B cell (primary cell): ENCODE measurements at places on chromosomes 13 and 19.

GRCh38 chr13:73820688-73821087 lies 313.5 kb downstream of the KLF12 start:
- H3K36me3 ChIP-seq, result no peaks in the 10 kb centered on the region
- H3K4me1 ChIP-seq, result peaks cover 13% of the 10 kb centered on the region
- H3K27me3 ChIP-seq, result no peaks in the 10 kb centered on the region

- H3K36me3 ChIP-seq, result no peaks in the 10 kb centered on the region
- DNase-seq, result no peak
- H3K4me1 ChIP-seq, result no peaks in the 10 kb centered on the region
- H3K27ac ChIP-seq, result no peak overlapping the region
Measured at GRCh38 chr13:98201984-98202383, 24.9 kb upstream of the RNF113B start.

- no peak overlapping the region for H3K27ac ChIP-seq
- H3K4me1 ChIP-seq, result no peaks in the 10 kb centered on the region
Measured at GRCh38 chr13:29529754-29530153, 65.7 kb downstream of the SLC7A1 start.

DNA sequence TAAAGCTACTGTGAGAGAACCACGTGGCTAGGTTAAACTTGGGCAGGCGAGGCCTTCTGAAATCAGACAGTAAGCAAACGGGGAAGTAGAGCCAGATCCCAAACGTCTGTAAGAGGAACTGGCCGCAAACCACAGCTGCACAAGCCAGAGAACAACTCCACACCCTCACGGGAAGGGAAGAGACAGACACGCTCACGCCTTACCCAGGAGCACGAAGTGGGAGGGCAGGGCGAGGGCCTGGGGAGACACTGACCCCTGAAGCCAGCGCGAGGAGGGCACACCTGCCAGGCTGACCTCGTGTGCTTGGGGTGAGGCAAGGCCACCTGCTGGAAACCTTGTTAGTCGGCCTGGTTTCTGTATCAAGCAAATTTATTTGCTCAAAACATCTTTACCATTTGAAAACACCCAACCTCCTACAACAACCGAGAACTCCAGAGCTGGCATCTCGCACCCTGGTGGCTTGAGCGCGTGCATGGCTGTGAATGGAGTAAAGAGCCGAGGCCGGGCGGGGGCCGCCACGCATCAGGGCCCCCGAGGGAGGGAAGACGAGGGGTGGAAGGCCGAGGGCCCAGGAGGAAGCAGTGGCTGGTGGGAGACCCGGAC lies 7.3 kb downstream of the POLR2E start:
- H3K4me3 ChIP-seq, result peak overlapping the region; percentile 1
- peak overlapping the region; percentile 29 for H3K27ac ChIP-seq
- DNase-seq, result peak; percentile 86
- H3K36me3 ChIP-seq, result no peaks in the 10 kb centered on the region

GRCh38 chr13:64276232-64276631 lies 2860.6 kb upstream of the PCDH20 start:
- no peaks in the 10 kb centered on the region for H3K27me3 ChIP-seq
- H3K27ac ChIP-seq, result no peak overlapping the region
- no peak for DNase-seq

- H3K4me3 ChIP-seq, result no peak overlapping the region
- no peak for DNase-seq
- no peaks in the 10 kb centered on the region for H3K36me3 ChIP-seq
- no peaks in the 10 kb centered on the region for H3K4me1 ChIP-seq
Measured at GRCh38 chr13:91776611-91777193, 378.3 kb downstream of the GPC5 start.

- H3K4me3 ChIP-seq, result no peak overlapping the region
- no peaks in the 10 kb centered on the region for H3K4me1 ChIP-seq
- no peak for DNase-seq
- H3K27ac ChIP-seq, result no peak overlapping the region
Measured at GRCh38 chr13:103625194-103625593, 559.0 kb upstream of the SLC10A2 start.

- H3K27me3 ChIP-seq, result no peaks in the 10 kb centered on the region
- no peak for DNase-seq
- H3K4me1 ChIP-seq, result no peaks in the 10 kb centered on the region
- H3K36me3 ChIP-seq, result no peaks in the 10 kb centered on the region
- no peak overlapping the region for H3K27ac ChIP-seq
Measured at GRCh38 chr19:44280916-44281315, 21.2 kb downstream of the ZNF233 start.

DNA sequence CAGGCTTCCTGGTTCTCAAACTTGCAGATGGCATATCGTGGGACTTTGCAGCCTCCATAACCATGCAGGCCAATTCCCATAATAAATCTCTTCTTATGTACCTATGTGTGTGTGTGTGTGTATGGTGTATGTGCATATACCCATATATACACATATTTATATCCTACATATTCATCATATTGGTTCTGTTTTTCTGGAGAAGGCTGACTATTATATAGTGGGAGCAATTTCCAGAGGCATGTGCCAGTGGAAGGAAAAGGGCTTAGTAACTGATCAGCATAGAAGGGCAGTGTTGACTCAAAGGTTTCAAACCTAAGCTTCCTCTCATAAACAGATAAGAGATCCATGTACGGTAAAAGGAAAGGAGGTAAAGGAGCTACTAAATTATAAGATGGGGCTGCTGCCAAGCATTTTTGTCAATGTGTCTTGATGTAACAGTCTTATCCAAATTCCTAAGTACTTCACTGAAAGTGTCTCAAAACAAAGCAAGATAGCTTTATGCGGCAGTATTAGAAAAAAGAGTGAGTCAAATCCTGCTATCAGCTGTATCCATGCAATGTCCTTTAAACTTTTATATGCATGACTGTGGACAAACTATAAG lies 432.1 kb downstream of the TBC1D4 start:
- H3K27ac ChIP-seq, result no peak overlapping the region
- H3K27me3 ChIP-seq, result no peaks in the 10 kb centered on the region
- no peak overlapping the region for H3K4me3 ChIP-seq
- no peak for DNase-seq
- H3K36me3 ChIP-seq, result no peaks in the 10 kb centered on the region

DNA sequence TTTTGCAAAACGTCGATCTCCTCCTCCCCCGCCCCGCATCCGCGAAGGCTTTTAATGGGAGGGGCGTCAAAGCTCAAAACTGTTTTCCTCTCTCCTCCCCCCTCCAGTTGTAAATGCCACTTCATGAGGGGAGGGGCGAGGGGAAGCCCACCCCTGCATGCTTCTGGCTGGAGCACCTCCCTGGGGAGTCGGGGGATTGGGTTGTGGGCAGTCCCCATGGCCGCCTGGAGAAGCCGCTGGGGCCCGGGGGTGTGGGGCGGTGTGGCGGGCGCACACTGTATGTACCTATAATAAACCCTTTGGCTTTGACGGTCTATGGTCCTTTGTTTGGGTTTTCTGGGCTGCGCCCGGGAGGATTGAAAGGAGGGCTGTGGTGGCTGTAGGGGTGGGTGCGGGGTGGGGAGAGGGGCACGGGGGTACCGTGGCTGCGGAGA lies 505 bp upstream of the SHKBP1 start:
- H3K27me3 ChIP-seq, result no peaks in the 10 kb centered on the region
- H3K36me3 ChIP-seq, result peaks cover 2% of the 10 kb centered on the region
- peak overlapping the region; percentile 88 for H3K4me3 ChIP-seq
- H3K4me1 ChIP-seq, result peaks cover 19% of the 10 kb centered on the region

DNA sequence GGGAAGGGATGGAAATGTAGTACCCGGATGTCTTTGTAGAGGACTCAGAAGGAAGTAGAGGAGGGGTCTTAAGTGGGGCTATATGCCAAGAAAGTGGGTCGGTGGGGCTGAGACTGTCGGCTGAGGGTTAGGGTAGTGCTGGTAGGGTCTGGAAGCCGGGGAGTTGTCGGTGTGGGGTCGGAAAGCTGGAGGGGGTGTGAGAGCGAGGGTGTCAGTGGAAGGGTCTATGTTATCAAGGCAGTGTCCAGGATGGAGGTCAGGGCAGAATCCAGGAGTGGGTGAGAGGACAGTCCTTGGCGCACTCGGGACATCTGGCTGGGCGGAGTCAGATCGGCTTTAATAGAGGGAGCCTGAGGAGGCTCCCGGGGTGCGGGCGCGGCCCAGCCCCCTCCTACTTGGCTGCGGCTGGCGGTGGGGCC lies 1.7 kb downstream of the HSPB6 start:
- H3K4me1 ChIP-seq, result peaks cover 35% of the 10 kb centered on the region
- no peak for DNase-seq
- H3K27me3 ChIP-seq, result peaks cover 19% of the 10 kb centered on the region
- H3K36me3 ChIP-seq, result peaks cover 20% of the 10 kb centered on the region
- no peak overlapping the region for H3K4me3 ChIP-seq
- no peak overlapping the region for H3K27ac ChIP-seq

DNA sequence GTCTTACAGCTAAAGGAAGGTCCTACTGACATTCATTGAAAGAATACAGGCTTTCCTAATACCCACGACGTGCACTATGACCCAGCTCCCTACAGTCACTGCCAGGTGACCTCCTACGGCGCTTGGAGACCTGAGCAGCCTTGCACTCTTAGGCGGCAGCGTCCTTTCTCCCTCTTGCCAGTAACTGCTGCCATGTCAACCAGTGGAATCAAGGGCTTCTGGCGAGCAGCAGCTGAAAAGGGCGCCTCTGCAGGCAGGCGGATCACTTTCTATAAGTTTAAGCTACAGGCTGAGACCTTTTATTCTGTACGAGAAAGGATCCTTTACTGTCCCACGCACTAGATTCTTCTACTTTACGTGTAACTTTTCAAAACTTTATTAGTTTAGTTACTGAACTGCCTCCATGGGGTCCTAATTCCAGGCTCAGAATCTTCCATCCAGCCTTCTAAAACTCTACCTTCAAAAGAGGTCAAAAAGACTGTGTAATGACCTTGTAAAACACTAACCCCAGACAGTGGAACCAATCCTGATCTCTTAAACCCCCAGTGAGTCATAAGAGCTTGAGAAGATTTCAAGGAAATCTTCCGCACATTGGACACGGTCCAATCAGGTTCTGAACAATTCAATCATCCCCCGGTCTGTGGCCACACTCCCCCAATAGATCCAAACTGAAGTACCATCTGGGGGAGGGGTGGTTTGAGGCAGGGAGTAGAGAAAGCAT lies 1.9 kb downstream of the KCTD12 start:
- DNase-seq, result peak; percentile 26
- H3K27me3 ChIP-seq, result no peaks in the 10 kb centered on the region
- H3K27ac ChIP-seq, result no peak overlapping the region
- no peaks in the 10 kb centered on the region for H3K36me3 ChIP-seq

- H3K4me3 ChIP-seq, result no peak overlapping the region
- H3K27ac ChIP-seq, result no peak overlapping the region
Measured at GRCh38 chr19:8501516-8501915, 924 bp downstream of the PRAM1 start.

GRCh38 chr13:37173214-37173613 lies 67.8 kb upstream of the CSNK1A1L start:
- H3K27me3 ChIP-seq, result no peaks in the 10 kb centered on the region
- no peak for DNase-seq
- no peak overlapping the region for H3K27ac ChIP-seq
- H3K4me1 ChIP-seq, result no peaks in the 10 kb centered on the region

GRCh38 chr19:21604951-21605476 lies 99.6 kb downstream of the ZNF429 start:
- peak overlapping the region; percentile 75 for H3K27ac ChIP-seq
- no peaks in the 10 kb centered on the region for H3K27me3 ChIP-seq
- H3K36me3 ChIP-seq, result no peaks in the 10 kb centered on the region
- peaks cover 6% of the 10 kb centered on the region for H3K4me1 ChIP-seq
- peak overlapping the region; percentile 33 for H3K4me3 ChIP-seq

GRCh38 chr13:26529441-26529840 lies 28.0 kb upstream of the WASF3 start:
- DNase-seq, result no peak
- no peaks in the 10 kb centered on the region for H3K4me1 ChIP-seq
- no peaks in the 10 kb centered on the region for H3K36me3 ChIP-seq
- no peak overlapping the region for H3K4me3 ChIP-seq
- no peak overlapping the region for H3K27ac ChIP-seq

- no peak overlapping the region for H3K27ac ChIP-seq
- no peak for DNase-seq
- peaks cover 3% of the 10 kb centered on the region for H3K27me3 ChIP-seq
- no peaks in the 10 kb centered on the region for H3K4me1 ChIP-seq
- H3K36me3 ChIP-seq, result no peaks in the 10 kb centered on the region
Measured at GRCh38 chr13:45447050-45447661, 17.6 kb upstream of the COG3 start.

DNA sequence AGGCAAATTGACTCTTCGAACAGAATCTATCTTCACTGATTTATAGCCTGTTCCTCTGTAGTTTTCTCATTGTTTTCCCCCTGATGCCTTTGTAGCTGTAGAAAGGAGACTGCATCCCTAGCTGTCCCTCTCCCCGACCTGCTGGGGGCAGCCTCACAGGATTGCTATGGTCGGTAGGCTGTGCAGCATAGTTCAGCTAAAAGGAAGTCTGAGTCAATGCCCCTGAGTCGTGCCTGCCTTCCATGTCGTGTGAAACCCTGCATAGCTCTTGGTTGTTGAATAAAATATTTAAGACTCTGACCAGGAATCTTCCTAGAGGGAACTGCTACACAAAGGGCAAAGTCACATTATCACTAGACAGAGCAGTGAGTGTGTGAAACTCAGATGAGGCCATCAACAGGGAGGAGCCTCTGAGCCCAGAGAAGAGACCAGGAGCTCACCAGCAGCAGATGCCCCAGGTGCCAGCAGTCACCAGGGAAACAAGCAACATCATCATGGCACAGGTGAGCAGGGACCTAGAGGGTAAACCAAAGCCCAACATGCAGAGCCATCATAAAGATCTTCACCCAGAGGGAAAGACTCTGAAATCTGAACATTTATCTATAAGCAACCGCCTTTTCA lies 108.4 kb upstream of the NBEA start:
- H3K36me3 ChIP-seq, result no peaks in the 10 kb centered on the region
- no peak overlapping the region for H3K4me3 ChIP-seq
- H3K4me1 ChIP-seq, result no peaks in the 10 kb centered on the region

DNA sequence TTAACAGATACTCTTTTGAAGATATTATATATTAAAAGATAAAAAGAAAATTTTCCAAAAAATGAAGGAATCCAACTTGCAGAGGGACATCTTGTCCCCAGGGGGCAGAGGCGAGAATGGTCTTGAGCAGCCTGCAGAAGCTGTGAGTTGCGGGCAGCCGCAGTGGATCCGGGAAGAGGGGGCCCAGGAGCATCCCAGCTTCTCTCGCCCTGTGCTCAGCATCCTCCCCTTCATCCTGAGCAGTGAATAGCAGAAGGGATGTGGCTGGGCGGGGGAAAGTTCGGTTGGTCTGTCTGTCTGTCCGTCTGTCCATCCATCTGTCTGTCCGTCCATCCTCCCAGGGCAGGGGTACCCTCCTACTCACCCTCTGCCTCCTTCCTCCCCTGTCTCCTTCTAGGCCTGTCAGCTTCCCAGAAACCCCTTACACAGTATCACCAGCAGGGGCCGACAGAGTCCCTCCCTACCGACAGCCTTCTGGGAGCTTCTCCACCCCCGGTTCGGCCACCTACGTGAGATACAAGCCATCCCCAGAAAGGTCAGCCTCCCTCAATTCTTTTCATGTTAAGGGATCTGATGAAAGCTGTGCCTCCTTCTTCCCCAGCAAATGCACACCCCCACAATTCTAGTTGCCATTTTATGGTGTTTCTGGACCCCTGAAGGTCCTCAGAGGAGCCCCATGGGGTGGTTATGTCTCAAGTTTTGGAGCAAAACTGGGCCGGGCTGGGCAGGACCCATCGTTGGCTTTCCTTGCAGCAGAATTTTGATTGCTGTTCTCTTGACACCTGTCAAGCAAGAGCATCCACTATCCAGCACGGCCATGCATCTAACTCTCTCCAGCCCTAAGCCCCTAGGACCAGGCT lies 81.6 kb downstream of the DPF1 start:
- DNase-seq, result peak; percentile 49
- no peaks in the 10 kb centered on the region for H3K4me1 ChIP-seq
- H3K27me3 ChIP-seq, result no peaks in the 10 kb centered on the region
- peaks cover 76% of the 10 kb centered on the region for H3K36me3 ChIP-seq
- no peak overlapping the region for H3K27ac ChIP-seq
- H3K4me3 ChIP-seq, result no peak overlapping the region

- no peaks in the 10 kb centered on the region for H3K36me3 ChIP-seq
- H3K27me3 ChIP-seq, result no peaks in the 10 kb centered on the region
- H3K4me1 ChIP-seq, result peaks cover 29% of the 10 kb centered on the region
- DNase-seq, result peak; percentile 52
- no peak overlapping the region for H3K27ac ChIP-seq
Measured at GRCh38 chr13:99968521-99969452, 2.8 kb downstream of the ZIC5 start.
